ENCODE measurements at places on chromosomes 1 and 21.

GRCh38 chr1:11461531-11462137, 17.3 kb upstream of the DISP3 start:
- DNase-seq = no peak

GRCh38 chr1:180917306-180918065, 4.8 kb downstream of the KIAA1614 start:
- DNase-seq = no peak

- DNase-seq = no peak
These were observed 1.4 kb downstream of the PPP2R5A start for GRCh38 chr1:212286556-212287131.

GRCh38 chr1:67162954-67163353, 3.3 kb upstream of the IL23R start:
- DNase-seq = no peak

- DNase-seq = no peak
These were observed 19.1 kb upstream of the LRRC3 start for GRCh38 chr21:44436111-44436611.

GRCh38 chr1:243256590-243256989, 749 bp downstream of the SDCCAG8 start:
- DNase-seq = no peak

DNA sequence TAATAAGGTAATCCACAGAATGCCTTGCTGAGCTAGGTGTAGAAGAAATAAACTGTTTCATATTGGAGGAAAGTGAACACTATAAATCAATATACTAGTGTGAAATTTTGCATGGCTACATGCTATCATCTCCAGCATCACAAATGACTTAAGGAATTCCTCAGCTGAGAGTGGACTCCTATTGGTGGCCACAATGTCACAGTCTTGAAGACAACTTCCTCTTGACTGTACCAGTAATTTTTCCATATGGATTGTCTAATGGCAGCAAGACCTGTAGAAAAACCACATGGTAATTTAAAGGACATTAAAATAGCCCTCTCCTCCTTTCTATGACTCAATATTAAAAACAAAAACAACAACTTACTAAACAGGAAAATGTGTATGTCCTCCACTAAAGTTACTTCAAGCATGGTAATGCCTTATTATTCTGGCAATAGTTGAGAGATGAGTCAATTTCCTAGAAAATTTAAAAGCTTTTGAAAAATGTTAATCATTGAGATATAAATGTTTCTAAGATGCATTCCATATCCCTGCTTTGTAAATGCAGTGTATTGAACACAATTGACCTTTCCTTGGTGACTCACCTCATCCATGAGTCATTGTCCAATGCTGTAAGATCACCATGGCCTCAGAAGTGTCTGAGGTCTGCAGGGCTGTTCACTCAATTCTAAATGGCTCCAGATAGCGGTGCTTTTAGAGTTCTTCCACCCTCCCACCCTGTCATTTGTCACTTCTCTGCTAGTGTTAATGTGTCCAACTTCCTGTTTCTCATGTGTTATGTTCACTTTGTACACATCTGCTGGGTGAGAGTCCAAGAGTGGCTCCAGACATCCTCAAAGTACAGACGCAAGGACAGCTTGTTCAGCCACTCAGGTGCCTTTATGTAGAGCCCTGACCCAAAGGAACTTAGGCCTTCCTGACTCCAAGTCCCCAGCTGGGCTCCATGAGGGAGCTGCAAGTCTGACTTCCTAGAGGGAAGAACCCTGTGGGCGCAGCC, 32.8 kb upstream of the DNASE2B start:
- no peak for DNase-seq

DNA sequence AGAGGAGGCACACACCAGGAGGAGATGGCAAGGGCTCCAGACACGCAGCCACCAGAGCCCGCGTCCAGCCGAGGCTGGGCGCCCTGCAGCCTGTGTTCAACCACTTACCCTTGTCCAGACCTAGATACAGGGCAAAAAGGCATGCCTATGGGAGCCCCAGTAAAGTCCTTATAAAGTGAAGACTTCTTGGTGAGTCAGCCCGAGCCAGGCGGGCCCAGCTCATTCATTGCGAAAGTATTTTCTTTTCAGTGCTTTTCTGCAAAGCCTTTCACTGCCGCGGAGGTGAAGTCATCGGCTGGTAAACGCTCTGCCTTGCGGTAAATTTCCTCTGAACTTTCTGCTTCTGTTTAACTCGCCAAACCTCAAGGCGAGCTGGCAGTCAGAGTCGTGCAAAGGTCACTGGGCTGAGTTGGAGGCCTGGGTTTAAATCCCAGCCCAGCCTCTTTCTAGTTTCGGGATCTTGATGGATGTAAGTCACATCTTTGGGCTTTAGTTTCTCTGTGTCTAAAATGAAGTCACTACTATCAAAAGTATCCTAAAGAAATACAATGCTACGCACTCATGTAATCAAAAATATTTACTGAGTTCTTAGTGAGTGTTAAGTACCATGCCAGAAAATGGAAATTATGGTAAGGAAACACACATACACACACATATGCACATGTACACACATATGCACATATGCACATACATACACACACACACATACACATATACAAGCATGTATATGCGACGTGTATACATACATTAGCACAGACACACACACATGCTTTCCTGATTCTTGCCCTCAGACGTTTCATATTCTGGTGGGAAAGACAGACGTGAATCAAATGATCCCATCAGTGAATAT, 54.7 kb upstream of the IFFO2 start:
- peak; percentile 10 for DNase-seq

- no peak for DNase-seq
These were observed 5.1 kb upstream of the DCAF8 start for GRCh38 chr1:160267284-160267991.

GRCh38 chr1:31764312-31765040, at the start of gene ADGRB2:
ADGRB2 (minus strand) TSS chr1:31764340; CDS start chr1:31757221, 7,119 bp downstream.
- no peak for DNase-seq

DNA sequence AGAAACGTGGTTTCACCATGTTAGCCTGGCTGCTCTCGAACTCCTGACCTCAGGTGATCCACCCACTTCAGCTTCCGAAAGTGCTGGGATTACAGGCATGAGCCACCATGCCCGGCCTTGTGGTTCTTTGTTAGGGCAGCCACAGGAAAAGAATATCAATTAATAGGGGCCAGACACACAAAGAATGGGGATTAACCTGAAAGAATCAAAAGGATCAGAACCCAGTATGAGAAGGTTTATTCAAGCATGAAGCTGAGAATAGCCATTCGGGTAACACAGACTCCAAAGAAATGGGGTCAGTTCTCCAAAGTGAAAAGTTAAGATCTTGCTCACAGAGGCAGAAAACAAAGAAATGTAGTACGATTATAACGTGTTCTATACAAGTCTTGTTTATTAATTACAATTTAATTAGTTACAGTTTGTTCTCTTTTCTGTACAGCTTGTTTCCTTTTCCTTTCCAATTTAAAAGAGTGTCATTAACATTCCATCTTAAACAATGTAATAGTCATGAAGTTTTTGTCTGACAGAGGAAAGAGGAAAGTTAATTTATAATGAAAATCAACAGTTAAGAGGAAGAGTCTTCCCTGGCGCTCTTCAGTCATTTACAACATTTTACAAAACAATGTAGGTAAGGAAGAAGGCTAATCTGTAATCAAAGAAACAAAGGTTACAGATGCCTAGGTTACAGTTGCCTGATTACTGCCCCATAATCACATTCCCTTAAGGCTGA, 51.3 kb upstream of the SLC45A1 start:
- no peak for DNase-seq

DNA sequence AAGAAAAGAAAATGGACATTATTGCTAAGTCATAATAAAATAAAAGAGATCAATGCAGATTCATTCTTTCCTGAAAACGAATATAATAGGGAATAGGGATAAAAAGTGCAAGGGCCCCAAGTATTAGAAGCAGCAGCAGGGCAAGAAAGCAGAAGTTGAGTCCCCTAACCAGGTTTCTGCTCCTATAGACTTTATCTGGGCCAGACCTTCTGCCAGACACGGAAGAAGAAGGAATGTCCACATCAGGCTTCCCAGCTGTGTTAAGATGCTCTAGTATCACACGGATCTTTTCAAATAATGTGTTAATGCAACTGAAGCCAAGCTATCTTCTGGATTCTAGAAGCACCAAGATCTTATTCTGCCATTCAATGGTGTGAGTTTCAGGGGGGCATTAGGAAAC, 26.9 kb downstream of the CD244 start:
- no peak for DNase-seq

DNA sequence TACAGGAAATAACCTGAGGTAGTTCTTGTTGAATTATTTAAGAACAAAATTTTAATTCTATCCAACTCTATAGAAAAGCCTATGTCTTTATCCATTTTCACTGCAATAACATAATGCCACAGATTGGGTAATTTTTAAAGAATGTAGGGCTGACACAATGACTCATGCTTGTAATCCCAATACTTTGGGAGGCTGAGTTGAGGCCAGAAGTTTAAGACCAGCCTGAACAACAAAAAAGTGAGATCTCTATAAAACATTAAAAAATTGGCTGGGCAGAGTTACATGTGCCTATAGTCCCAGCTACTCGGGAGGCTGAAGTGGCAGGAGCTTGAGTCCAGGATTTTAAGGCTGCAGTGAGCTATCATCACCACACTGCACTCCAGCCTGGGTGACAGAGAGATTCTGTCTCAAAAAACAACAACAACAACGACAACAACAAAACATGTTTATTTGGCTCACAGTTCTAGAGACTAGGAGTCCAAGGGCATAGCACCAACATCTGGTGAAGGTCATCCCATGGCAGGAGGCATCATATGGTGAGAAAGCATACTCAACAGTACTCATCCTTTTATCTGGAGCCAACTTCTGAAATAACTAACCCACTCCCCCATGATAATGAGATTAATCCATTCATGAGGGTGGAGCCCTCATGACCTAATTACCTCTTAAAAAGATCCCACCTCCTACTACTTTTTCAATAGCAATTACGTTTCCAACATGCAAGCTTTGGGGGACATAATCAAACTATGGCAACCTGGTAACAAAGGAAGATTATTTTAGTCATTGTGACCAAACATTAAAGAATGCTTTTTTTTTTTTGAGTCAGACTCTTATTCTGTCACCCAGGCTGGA, 59.6 kb downstream of the ABL2 start:
- no peak for DNase-seq

DNA sequence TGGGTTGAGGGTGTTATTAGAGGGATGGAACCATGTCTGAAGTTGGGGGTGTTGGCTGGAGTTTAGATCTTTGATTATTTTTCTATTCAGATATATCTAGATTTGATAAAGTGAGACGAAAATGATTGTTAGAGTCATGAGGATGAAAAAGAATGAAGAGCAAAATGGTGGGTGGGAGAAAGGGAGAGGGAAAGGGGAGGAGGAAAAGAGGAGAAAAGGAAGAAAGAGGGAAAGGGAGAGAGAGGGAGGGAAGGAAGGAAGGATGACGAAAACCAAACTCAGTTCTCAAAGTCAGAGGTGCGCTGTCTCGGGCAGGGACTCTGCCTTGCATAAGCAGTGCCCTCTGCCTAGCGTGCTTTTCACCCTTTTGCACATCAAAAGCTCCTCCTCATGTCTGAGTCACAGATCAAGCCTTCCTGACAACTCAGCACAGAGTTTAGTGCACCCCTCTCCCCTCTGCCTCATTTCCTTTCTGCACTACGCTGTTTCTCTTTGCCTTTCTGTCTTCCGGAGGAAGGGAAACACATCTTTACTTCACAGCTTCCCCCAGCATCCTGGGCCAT, 225.8 kb upstream of the PROX1 start:
- no peak for DNase-seq

DNA sequence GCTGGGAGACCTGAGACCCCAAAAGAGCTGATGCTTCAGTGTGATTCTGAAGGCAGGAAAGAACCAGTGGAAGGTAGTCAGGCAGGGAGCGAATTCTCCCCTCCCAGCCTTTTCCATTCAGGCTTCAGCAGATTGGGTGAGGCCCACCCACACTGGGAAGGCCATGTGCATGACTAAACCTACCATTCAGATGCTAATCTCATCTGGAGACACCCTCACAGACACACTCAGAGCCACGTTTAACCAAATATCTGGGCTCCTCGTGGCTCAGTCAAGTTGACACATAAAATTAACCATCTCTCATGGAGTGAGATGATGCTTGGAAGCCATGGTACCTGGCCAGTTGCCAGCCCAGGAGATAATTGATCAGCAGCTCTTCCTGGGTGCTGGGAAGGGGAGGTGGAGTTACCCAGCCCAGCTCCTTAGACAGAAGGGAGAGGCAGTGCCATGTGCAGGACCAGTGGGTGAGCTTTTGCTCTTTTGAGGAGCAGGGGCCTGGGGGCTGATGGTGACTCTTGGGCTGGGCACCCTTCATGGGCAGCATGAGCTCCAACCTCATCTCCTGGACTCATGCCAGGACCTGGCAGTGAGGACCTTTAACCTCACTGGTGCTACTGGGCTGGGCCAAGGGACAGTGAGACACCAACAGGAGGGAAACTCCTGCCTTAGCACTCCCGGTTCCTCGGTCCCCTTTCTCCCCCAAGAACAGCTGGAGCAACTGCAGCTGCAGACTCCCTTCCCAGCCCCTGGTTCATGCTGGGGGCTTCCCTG, 89.0 kb upstream of the ACTL8 start:
- no peak for DNase-seq

GRCh38 chr1:157163273-157164127, 25.3 kb upstream of the ETV3 start:
- peak; percentile 46 for DNase-seq

GRCh38 chr1:13826009-13826408, 126.0 kb downstream of the PRDM2 start:
- no peak for DNase-seq

GRCh38 chr1:168845140-168845539, 116.1 kb upstream of the DPT start:
- DNase-seq = no peak

DNA sequence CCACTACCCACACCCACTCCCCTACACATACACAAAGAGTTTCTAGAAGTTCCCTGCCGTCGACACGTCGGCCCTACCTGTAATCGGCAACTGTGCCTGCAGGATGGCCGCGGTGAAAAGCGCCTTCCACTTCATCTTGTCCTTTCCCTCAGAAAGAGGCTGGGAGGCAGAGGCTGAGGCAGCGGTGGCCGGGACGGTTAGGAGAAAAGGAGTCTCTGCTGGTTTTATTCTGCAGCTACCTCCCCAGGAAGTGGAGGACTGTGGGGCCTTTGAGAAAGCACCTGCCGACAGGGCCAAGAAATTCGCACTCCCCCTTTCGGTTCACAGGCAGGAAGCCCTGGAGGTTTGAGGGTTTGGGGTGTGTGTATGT, at the start of gene CD247:
Gene CD247, minus strand, starts transcription at position 199 of the 370 bp plus-strand sequence. Its CDS starts 64 bp downstream, at position 135.
- peak; percentile 58 for DNase-seq

GRCh38 chr1:24289937-24290595, 29.1 kb upstream of the GRHL3 start:
- no peak for DNase-seq

GRCh38 chr1:187010571-187011309, 182.0 kb downstream of the PLA2G4A start:
- no peak for DNase-seq

DNA sequence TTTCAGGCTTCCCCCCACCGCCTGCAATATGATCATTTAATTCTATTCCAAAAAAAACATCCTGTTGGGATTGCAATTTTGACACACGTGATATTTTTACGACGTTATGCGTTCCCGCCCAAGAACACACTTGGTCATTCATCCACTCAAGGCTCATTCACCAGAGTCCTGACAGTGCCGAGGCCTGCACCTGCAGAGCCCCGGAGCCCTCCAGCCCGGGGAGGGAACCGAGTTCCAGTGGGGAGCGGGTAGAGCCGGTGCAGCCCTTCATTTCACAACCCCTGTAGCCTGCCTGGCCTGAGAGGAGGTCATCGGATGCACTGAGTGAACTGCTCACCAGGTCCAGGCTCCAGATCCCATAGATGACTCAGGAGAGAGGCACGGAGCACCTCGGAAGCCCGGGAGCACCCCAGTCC, 156.0 kb upstream of the BACE2 start:
- DNase-seq = no peak
